ENCODE measurements at places on chromosomes 7 and 10.
A peak's percentile ranks its signal among the peaks of the same experiment; 100 is the strongest.

- DNase-seq, result no peak
Measured at GRCh38 chr10:100654782-100655325, 90.5 kb upstream of the PAX2 start.

GRCh38 chr7:130840599-130840998, 106.6 kb upstream of the KLF14 start:
- no peak for DNase-seq

- DNase-seq, result no peak
Measured at GRCh38 chr7:17448479-17449423, 150.3 kb downstream of the AHR start.

GRCh38 chr10:14543046-14543903, 212.6 kb upstream of the FRMD4A start:
- DNase-seq, result peak; percentile 73

DNA sequence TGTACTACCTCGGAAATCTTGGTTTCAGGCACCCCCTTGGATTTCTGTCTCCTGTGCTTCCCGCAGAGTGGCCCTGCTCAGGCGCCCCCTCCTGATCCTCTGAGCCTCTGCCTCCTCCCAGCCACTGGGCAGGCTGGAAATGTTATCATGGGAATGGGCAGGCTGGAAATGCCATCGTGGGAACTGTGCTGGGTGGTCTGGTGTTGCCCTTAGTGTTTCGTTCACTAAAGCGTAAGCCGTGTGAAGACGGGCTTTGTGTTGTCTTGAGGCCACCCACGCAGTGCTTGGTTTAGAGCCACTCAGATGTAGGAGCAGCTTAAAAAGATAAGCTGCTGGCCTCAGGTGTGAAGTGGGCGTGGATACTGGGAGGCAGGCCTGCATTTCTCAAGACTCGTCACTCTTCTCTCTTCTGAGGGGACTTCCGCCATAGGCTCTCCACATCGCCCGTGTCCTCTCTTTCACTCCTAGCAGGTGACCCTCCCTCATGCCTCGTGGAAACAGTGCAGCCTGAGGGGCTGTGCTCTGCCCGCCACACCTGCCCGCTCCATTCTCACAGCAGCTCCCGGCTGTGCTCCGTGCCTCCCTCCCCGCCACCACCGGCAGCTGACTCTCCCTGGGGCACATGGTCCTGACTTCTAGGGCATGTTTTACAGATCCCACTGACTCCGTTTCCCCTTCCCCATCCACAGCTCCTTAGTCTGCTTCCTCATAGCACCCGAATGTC, 28.5 kb downstream of the PPP2R2D start:
- DNase-seq, result no peak

GRCh38 chr7:80918909-80919721, at the start of gene SEMA3C:
Gene SEMA3C (minus strand): TSS chr7:80919051. CDS start chr7:80916781, 2,270 bp downstream.
- DNase-seq, result peak; percentile 39

DNA sequence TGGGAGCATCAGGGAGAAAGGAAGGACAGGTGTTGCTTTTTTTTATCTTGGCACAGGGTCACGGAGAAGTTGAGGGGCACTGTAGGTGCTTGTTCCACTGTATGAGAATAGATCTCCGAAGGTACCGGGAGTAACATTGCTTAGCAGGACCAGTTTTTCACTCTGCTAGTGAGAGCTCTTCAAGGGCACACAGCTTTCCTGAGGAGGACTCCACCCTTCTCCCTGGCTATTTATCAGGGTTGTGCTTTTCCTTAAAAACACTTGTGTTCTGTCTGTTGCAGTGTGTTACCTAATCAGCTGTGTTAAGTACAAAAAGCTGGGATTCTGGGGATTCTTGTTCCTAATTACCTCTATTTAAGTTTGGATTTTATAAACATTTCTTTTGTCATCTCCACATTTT, 160.5 kb downstream of the SND1 start:
- DNase-seq, result no peak

DNA sequence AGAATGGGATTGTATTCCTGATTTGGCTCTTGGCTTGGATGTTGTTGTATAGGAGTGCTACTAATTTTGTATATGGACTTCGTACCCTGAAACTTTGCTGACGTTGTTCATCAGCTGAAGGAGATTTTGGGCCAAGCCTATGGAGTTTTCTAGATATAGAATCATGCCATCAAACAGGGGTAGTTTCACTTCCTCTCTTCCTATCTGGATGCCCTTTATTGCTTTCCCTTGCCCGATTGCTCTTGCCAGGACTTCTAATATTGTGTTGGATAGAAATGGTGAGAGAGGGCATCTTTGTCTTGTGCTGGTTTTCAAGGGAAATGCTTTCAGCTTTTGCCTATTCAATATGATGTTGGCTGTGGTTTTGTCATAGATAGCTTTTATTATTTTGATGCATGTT, 92.3 kb downstream of the CCDC7 start:
- DNase-seq, result peak; percentile 38

DNA sequence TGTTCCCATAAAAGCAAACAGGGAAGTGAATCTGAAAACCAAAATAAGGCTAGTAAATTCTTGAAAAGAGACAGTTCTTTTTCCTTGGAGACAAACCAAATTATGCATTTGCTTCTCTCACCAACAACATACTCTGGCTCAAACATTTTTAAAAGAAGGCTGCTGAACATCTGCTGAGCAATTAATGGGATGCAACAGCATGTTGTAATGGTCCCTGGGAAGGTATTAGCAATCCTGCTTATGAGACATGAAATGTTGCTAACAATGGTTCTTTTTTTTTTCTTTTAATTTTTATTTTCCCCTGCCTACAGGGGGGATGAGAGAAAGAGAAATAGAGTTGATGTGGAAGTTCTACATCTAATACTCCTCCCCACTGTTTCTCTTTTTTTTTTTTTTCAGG, 572.1 kb downstream of the SORCS1 start:
- no peak for DNase-seq

GRCh38 chr10:116511365-116511764, 34.4 kb upstream of the PNLIP start:
- no peak for DNase-seq

- DNase-seq, result no peak
Measured at GRCh38 chr7:90892213-90892612, 296.1 kb downstream of the CDK14 start.

DNA sequence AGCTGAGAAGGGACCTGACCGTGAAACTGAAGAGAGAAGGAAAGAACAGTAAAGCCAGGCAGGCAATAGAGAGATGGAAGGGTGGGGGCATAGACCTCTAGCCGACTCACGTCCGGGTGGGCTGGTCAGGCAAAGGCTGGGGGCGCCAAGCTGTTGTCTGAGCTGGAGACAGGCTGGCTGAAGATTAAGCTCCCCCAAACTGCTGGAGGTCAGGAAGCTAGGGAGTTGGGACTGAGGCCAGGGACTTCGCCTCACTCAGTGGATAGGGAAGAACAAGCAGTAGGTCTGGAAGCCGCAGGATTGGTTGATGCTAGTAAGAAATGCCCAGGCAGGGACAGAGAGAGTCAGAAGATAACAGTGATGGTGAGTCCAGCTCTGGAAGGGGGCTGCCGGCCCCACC, 5.3 kb downstream of the PITX3 start:
- no peak for DNase-seq

GRCh38 chr7:138527746-138528223, 67.7 kb downstream of the TRIM24 start:
- no peak for DNase-seq

DNA sequence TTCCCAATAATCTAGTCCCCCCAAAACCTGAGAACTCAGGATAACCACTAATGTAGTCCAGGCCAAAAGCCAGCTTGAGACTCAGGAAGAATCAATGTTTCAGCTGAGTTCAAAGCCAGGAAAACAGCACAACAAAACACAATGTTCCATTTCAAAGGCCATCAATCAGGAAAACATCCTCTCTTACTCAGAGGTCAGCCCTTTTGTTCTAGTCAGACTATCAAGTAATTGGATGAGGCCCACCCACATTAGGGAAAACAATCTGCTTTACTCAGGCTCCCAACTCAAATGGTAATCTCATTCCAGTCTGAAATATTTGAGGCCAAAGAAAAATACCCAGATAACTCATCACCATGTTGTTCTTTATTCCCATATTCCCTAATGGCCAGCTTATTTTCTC, 152.2 kb downstream of the SDHAF3 start:
- no peak for DNase-seq

DNA sequence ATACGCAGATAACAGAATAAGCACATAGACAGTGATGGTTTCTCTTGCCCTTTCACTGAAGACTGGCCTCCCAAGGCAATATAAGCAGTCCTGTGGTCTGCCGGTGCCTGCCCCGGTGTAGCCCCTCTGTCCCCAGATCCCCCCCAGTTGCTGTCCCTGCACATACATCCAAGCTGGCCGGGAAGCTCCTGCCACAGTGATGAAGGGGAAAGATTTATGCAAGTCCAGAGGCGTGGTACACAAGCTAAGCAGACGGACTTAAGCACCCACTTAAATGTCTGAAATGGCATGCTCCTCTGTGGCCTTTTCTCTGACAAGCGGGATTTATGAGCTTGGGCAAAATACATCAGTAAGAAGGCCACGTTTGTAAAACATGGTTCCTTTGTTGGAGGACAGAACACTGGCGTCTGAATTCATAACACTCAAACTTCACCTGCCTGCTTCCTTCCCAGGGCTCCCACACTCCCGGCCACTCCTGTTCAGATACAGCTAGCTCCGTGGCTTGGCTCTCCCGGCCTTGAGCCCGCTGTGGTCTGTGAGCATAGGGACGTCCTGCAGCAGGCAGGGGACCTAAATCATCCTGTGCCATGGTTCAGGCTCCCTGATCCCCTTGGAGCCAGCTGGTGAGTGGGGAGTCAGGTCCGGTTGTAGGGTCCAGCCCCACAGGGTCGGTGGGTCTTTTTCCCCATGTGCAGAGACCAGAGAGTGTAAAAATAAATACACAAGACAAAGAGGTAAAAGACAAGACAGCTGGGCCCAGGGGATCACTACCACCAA, 61.7 kb upstream of the PPP2R2D start:
- no peak for DNase-seq

- DNase-seq, result no peak
Measured at GRCh38 chr7:99137411-99138180, 6.3 kb downstream of the SMURF1 start.

- peak; percentile 83 for DNase-seq
Measured at GRCh38 chr10:114095559-114096337, 52.1 kb downstream of the ADRB1 start.

DNA sequence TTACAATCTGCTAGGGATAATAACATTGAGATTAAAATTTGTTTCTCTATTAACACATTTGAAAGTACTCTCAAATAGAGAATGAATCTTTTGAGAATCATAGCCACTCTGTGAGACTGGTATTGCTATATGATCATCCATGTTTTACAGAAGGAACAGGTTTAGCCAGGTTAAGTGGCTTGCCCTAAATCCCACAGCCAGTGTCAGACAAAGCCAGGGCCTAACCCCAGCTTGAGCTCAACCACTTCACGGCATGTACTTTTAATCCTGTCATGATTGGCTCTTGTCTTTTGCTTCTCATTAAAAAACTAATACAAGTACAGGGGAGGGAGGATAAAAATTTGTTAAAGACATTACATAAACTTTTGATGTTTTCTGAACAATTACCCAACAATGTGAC, 3.8 kb upstream of the ZNRF2 start:
- no peak for DNase-seq

- DNase-seq, result no peak
Measured at GRCh38 chr7:37489703-37490102, 41.0 kb upstream of the ELMO1 start.

DNA sequence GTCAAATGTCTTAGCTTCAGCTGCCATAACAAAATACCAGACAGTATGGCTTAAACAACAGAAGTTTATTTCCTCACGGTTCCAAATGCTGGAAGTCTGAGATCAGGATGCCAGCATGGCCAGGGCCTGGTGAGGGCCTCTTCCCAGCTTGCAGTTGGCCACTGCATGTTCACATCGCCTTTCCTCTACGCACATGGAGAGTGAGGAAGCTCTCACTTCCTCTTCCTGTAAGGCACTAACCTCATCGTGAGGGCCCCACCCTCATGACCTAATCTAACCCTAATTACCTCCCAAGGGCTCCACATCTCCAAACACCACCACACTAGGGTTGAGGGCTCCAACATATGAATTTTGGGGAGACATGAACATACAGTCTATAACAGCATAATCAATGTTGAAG, 14.4 kb downstream of the ZNF33B start:
- peak; percentile 51 for DNase-seq

DNA sequence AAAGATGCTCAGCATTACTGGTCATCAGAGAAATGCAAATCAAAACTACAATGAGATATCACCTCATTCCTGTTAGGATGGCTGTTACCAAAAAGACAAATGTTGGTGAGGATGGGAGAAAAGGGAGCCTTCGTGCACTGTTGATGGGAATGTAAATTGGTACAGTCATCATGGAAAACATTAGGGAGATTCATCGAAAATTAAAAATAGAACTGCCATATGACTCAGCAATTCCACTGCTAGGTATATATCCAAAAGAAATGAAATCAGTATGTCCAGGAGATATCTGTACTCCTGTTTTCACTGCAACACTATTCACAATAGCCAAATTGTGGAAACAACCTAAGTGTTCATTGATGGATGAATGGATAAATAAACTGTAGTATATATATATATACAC, 228.1 kb downstream of the ACTR3B start:
- no peak for DNase-seq

DNA sequence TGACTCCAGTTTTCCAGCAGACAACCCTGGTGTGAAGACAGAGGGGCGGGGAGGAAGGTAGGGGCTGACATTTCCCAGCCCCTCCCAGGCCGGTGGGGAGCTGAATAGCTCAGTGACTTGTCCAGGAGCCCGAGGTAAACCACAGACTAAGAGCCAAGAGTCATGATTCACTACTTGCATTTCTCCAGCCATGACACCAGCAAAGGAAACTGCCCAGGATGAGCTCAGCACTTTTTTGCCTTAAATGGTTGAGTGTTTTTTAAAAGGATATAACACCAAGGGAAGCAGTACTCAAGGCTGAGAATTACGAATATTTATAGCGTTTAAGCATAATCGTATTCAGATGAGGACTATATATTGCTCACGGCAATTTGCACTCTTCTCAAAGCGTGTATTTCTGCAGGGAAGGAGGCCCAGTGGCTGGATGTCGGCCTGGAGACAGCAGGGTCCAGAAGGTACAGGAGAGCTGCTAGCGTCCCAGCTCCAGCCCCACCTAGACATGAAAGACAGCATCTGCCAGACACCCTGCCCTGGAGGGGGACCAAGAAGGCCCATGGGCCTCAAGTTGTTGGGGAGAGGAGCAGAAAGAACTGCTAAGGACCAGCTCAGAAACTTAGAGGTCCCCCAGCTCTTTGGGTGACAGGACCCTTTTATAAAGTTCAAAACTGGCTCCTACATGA, 141.4 kb downstream of the GRID1 start:
- peak; percentile 78 for DNase-seq

DNA sequence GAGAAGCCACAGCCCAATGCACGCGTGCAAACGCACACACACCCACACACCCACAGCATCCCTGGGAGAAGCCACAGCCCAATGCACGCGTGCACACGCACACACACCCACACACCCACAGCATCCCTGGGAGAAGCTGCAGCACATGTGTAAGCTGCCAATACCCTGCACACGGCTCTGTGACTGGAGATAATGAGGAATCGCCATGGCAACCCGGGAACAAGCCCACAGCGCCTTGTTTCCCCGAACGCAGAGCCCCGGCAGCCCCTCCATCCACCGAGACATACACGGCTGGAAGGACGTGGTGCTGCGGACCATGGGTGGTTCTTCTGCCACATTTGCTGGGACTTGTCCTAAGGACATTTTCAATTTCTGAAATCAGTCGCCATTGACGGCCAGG, 221.3 kb downstream of the PTPRN2 start:
- no peak for DNase-seq

GRCh38 chr10:131815266-131816156, 85.3 kb upstream of the PPP2R2D start:
- DNase-seq, result no peak

Data from MV-4-11 (cell line).